ENCODE measurements at places on chromosomes 7 and 10.

GRCh38 chr7:47385536-47386125, 196.3 kb downstream of the TNS3 start:
- no peak for DNase-seq

DNA sequence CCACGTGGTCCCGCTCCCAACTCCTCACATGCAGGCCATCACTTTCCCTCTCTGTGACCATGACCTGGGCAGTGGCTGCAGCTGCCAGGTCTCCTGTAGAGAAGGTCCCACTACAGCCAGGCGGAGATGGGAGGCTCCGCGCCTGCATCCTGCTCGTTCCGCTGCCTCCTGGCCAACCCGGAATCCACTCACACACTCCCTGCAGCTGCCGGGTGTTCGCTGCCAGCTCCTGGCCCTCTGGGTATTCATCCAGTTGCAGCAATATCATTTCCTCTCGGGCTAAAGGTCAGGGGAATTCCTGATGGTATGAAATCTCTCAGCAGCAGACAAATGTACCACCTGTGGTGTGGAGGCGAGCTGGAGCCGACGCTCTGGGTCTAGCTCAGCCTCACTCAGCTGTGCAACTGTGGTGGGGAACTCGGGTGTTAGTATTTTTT, 65.7 kb downstream of the TLL2 start:
- no peak for DNase-seq

- no peak for DNase-seq
Observed at GRCh38 chr10:110009736-110010475, 2.1 kb downstream of the ADD3 start.

DNA sequence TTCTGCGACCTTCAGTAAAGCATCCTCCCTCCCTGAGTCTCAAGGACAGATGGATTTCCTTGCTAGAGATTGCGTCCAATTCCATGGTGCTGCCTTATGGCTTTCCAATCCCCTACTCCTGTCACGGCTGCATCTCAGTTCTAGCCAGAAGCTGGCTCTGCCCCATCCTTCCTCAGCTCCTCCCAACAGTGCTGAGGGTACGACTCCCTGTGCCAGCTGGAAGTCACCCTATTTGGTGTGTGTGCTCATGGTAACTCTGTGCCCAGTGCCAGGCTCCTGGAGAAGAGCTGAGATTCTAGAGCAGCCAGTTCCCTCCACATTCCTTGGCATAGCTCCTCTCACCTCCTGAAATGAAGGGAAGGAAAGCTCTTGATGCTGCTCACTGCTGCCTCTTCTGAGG, 185.0 kb upstream of the PODXL start:
- no peak for DNase-seq

DNA sequence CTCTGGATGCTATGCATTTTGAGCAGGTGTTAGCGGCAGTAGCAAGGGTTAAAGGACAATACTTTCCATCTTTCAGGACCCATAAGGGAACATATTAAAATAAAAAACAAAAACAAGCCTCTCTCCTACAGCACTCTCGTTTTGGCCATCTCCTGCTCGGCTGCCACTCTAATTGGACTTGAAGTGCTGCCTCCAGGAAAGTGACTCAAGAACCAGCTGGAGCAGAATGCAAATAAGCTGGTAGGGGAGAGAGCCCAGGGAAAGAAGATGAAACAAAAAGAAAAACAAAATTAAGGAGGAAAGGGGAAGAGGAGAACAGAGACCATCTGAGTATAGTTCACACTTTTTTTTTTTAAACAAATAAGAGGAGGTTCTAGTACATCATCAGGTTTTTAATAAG, 65.6 kb downstream of the HBP1 start:
- no peak for DNase-seq

DNA sequence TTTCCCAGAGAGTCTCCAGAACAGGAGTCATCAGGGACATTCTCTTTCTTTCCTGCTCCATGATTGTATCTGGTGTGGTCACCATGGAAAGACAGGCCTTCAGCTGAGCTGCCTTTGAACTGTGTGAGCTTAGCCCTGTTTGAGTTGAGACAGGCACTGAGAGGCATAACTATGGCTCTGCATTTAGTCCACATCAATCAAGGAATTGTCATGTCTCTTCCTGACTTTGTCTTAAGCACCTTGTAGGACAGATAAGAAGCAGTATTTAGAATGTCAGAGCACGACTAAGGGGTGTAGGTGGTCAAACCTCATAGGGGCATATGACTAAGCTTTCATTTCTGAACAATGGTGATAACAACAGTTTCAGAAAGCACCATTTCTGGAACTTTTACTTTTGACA, 53.5 kb downstream of the EPDR1 start:
- DNase-seq = no peak

DNA sequence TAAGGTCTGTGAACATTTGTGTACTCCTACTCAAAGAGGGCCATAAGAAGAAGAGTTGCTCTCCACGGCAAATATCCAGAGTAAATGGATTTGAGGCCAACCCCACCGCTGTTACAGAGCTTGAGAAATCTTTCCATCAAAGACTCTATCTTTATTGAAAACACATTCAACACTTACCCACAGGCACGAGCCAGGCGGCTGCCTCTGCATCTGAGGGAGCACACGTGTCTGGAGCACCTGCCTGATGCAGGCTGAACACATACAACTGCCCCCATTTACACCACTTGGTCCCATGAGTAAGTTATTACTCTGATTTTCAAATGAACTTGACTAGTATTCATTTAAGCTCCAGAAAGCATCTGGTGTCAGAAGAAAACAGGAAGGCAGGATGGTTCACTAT, 38.7 kb downstream of the HBP1 start:
- no peak for DNase-seq

- DNase-seq = no peak
Observed at GRCh38 chr10:30999070-30999712, 32.5 kb downstream of the ZNF438 start.

DNA sequence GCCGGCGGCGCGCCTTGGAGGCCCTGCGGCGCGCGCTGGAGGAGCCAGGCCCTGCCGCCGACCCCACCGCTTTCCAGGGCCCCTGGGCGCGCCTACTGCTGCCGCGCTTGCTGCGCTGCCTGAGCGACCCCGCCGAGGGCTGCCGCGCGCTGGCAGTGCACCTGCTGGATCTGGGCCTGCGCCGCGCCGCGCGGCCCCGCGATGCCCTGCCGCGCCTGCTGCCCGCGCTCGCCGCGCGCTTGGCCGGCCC, 280 bp downstream of the DNAAF5 start:
- DNase-seq = no peak

- DNase-seq = no peak
Observed at GRCh38 chr7:100175296-100175935, 1.8 kb downstream of the GPC2 start.

- DNase-seq = no peak
Observed at GRCh38 chr7:43071604-43072003, 40.8 kb upstream of the HECW1 start.

DNA sequence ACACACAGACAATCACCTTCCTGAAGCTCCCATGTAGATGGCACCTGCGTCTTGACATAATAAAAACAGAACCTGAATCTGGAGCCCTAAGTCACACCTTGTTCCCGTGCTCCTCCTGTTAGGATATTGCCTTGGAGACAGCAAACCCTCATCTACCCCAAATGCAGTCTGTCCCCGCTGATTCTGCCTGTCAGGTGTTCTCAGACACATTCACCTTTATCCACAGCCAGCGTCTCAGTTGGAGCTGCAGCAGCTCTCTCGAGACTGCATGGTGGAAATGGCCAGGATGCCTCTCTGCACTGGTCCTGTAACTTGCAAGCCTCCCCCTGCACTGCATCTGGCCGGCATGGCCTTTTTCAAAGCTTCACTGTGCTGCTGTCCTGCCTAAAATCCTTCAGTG, 218.0 kb upstream of the ZNF32 start:
- no peak for DNase-seq

- no peak for DNase-seq
Observed at GRCh38 chr10:48614481-48615390, 9.9 kb upstream of the ARHGAP22 start.

- no peak for DNase-seq
Observed at GRCh38 chr7:92648067-92648466, 57.9 kb upstream of the FAM133B start.

- no peak for DNase-seq
Observed at GRCh38 chr7:21054427-21055112, 267.9 kb upstream of the SP8 start.

DNA sequence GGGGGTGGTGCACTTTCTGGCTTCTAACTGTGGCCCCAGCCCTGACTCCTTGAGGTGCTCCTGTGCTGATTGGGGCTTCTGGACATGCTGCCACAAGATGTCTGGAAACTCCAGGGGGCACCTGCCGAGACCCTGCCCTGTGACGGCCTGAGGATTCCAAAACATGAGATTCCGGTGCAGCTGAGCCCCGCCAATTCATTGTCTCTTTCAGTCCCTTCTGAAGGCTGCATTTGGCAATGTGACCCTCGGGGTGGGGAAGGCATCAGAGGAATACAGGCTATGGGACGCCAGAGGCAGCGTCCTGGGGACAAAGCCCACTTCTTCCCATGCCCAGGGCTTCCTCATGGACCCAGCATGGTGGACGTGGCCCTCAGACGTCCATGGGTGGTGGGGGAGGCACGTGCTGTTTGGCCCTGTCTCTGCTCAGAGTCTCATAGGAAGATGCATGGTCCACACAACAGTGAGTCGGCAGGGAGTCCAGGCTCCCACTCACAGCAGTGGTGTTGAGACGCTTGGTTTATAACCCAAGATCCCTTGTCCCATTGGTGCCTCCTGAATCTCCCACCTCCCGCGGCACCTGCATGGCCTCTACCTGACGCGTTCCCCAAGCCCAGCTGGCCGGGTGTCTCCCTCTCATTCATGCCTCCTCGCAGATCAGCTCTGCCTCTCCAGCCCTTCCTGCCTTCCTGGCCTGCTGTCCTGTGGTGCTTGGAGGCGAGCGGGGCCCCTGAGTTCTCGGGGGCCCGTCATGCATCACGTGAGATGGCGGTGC, 129.9 kb downstream of the WDR37 start:
- DNase-seq = no peak

DNA sequence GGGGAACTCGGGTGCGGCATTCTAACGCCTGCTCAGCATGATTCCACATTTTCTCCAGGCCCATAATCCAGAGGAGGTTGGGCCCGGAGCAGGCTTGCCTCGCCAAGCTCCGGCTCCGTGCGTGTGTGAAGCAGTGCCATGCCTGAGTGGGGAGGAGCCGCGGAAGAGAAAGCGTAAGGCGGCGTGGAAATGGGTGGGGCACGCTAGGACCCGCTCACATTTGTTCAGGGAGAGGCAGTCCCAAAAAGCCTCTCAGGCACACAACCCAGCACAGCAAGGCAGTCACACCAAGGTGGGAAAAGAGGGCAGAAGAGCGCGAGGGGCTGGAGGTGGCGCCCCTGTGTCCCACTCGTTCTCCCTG, 695 bp upstream of the VDAC2 start:
- DNase-seq = peak; percentile 54

- DNase-seq = no peak
Observed at GRCh38 chr7:8178353-8178752, 83.6 kb downstream of the ICA1 start.

DNA sequence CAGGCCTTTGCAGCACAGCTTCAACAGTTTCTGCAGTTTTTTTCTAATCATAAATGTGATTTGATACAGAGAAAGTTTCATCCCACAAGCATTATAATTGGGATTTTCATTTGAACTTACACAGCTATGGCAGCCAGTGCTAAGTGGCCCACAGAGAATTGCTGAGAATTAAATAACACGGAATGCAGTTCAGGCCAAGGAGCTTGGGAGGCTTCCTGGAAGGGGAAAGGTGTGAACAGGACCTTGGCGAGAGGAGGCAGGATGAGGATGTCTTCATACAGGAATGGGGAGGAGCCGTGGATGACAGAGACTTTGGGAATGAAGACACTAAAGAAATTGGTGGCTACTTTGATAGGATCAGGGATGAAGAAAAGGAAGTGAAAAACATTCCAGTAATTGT, 95.3 kb downstream of the ZNF22 start:
- no peak for DNase-seq

- DNase-seq = no peak
Observed at GRCh38 chr10:50472914-50473313, 150.8 kb downstream of the SGMS1 start.

DNA sequence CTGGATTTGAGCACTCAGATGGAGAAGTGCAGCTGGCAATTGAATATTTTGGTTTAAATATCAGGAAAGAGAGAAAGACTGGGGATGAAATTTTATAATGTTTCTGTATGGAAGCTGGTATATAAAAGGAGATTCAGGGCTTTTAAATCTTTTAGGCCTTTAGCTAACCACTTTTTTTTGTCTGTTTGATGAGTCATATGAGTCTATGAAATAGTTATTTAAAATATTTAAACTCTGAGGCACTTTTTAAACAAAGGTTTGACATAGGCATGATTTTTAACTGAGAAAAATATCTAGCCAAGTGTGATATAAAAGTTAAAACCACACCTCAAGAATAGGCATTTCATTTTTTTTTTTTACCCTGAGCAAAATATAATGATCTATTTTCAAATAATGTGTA, 944.3 kb downstream of the GATA3 start:
- no peak for DNase-seq
